ENCODE measurements at places on chromosomes 3 and 15.
A peak's percentile ranks its signal among the peaks of the same experiment; 100 is the strongest.

- DNase-seq = peak; percentile 2
Observed at GRCh38 chr3:122356402-122356801, 26.6 kb downstream of the MIX23 start.

DNA sequence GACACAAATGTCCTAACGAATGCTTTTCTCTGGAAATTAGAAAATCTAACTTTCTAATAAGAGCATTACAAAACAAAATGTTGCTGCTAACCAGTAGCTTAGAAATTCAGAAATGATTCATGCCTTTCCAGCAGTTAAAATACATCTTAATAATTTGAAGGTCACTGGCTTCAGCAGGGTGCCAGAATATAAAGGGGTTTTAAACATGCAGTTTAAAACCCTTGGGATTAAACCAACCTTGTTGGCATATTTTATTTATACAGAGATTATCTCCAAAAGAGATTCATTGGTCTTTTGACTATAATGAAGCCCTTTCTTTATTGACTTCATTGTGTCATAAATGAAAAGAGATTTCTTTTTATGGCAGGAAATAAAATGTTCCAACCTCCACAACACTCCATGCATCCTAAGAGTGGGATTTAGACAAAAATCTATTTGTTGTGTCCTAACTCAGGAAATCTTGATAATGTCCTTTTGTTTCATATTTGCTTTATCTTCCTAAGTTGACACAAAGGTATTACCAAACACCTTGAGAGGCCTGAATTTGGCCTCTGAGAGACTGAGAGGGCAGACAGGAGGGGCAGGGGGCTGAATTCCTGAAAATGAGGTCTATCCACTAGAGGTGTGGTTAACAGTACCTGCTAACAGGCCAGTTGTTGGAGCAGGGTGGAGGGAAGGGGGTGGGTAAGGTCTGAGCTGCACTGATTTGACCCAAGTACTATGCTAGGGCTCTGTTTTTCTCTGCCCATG lies 124.4 kb downstream of the FEZF2 start:
- DNase-seq = no peak

GRCh38 chr15:69861331-69862171 lies 236.2 kb downstream of the TLE3 start:
- no peak for DNase-seq

GRCh38 chr15:68524753-68525584 lies 53.8 kb upstream of the CORO2B start:
- DNase-seq = peak; percentile 58

GRCh38 chr3:103134023-103134724 lies 699.4 kb downstream of the ZPLD1 start:
- DNase-seq = no peak

GRCh38 chr3:13895155-13896105 lies 15.6 kb upstream of the WNT7A start:
- DNase-seq = peak; percentile 85

GRCh38 chr3:29099296-29099695 lies 181.6 kb upstream of the RBMS3 start:
- DNase-seq = no peak
